ENCODE measurements at places on chromosomes 4 and X.

DNA sequence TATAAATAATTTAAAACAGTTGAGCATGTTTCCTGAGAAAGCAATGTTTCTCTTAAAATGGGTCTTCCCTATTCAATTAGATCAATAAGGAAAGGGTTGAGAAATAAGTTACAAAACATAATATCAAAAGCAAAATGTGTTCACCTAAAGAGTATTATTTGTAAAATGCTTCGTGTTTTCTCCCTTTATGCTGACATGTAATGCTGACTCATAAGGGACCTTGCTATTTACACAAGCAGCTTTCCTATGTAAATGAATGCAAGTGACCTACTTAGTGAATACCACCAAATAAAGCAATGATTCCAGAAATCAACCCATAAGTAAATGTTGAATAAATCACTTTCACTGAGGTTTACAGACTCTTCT is 91.5 kb downstream of the ELOVL6 start:
- peak; percentile 30 for DNase-seq

GRCh38 chr4:27316176-27316575 is 455.5 kb downstream of the STIM2 start:
- DNase-seq, result no peak

DNA sequence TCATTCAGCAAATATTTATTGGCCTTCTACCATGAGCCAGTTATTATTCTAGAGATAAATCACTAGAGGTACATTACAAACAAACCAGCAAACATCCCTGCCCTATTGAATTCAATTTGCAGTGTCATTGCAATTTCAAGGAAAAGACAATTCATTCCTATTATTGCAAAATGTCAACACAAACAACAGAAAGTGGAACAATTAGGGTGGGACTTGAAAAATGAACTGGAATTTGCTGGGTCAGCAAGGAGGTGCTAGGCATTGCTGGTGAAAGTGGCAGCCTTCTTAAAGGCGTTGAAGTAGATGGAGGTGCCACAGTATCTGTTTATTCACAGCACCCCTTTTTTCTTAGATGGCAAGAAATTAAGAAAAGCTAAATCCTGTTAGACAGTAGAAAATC is 224.0 kb upstream of the BMP3 start:
- no peak for DNase-seq

GRCh38 chr4:110159541-110159940 is 38.9 kb downstream of the ELOVL6 start:
- no peak for DNase-seq

GRCh38 chr4:88690355-88690754 is 7.3 kb downstream of the NAP1L5 start:
- no peak for DNase-seq

- DNase-seq, result no peak
These were observed 226.1 kb downstream of the ENOX2 start for GRCh38 chrX:130676861-130677260.

All from RWPE1 (cell line).